Activated T-cell treated with anti-CD3 and anti-CD28 coated beads for 48 hours (primary cell): ENCODE measurements at places on chromosomes 1 and 21.

- no peak for DNase-seq
These were observed 13.7 kb downstream of the PI4KB start for GRCh38 chr1:151313501-151313900.

GRCh38 chr1:109438798-109439297 lies 12.6 kb upstream of the PSMA5 start:
- no peak for DNase-seq

- DNase-seq: no peak
These were observed 159.8 kb upstream of the ZRANB2 start for GRCh38 chr1:71240656-71241055.

GRCh38 chr1:218351391-218352074 lies 6.4 kb downstream of the TGFB2 start:
- DNase-seq: no peak

DNA sequence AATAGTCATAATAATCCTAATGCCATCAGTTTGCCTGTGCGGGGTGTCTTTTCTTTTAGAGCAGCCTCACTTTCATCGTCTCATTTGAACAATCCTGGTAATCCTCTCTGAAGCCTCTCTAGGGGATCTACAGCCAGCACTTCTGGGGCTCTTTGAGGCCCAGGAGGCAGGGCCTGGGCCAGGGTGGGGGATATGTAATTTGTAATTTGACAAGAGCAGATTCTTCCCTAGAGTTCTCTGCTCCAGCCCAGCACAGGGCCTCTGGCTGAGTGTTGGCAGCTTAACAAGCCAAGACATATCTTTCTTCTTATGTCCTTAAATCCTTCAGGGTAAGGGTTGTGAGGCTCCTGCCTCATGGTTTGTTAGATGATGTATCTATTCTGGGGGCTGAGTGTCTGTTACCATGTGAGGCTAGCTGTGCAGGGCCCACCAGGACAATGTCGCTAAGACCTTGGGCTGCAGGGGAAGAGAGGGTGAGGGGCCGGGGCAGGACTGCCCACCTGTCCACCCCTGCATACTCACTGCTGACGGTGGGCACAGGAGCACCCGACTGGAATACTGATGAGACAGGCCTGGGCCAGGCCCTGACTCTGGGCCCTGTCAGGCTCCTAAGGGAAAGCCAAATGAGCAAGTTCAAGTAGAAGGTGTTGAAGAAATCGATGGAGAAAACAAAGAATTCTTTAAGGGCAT lies 45.3 kb upstream of the PARP1 start:
- DNase-seq: no peak

- DNase-seq: no peak
These were observed 18.2 kb downstream of the EPHB2 start for GRCh38 chr1:22728751-22729399.

GRCh38 chr1:155086856-155087535 lies 8.4 kb downstream of the EFNA3 start:
- DNase-seq: no peak

GRCh38 chr1:26067432-26067911 lies at the start of gene TRIM63:
TRIM63 (minus strand) TSS chr1:26067630; CDS start chr1:26067494, 136 bp downstream.
- no peak for DNase-seq

DNA sequence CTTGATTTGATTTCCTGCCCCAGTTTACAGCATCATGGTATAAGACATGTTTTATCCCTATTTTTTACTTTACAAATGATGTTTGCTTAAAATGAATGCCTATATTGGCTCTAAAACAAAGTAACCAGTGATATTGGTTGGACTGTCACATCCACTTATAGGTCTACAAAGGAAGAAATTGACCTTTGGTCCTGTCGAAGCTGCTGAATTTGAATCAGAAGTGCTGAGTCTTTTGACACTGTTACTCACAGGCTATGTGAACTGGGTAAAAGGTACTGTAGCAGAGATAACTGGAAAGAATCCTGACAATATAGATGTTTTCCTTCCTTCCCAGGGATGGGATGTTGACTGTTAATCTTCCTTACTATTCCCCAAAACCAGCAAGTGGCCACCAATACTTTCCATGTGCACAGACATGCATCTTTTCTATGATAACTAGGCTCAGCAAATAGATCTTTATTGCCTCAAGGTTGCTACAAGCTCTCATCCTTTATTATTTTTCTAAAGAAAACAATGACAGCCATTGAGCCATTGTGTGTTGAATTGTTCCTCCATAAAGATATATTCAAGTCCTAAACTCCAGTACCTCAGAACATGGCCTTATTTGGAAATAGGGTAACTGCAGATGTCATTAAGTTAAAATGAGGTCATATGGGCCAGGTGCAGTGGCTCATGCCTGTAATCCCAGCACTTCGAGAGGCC lies 175.9 kb upstream of the NR5A2 start:
- no peak for DNase-seq

GRCh38 chr1:154765970-154766369 lies 104.1 kb downstream of the KCNN3 start:
- DNase-seq: no peak

- DNase-seq: no peak
These were observed 124.8 kb downstream of the GALNT2 start for GRCh38 chr1:230191855-230192254.

- no peak for DNase-seq
These were observed 36.0 kb downstream of the ZBTB18 start for GRCh38 chr1:244087021-244087560.

GRCh38 chr1:81052162-81052561 lies 748.6 kb upstream of the ADGRL2 start:
- no peak for DNase-seq

DNA sequence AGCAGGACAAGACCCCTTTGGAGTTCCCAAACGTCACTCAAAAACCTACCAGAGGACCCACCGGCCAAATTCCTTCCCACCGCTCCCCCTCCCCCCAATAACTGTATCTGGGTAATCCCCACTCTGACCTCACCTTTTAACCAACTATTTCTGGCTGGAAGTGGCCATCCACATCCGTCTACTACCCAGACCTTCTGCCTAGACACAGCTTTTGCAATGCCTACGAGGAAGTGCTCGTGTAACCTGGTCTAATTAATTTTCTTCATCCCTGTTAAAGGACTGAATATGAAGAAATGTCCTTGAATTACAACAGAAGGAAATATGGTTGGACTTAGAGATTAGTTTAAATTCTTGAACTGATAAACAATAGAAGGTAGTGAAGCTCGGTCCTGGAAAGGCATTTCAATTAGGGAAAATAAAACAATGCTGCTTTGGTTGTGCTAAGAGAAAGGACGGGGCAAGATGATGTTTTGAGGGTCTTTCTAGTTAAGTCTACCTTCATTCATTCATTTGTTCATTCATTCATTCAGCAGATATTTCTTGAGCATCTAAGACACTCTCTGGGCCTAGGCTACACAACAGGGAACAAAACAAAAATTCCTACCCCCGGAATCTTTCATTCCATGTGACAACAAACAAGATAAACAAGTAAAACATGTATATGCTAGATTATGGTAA lies 18.8 kb downstream of the AVPR1B start:
- no peak for DNase-seq

GRCh38 chr1:229953736-229954326 lies 113.2 kb upstream of the GALNT2 start:
- no peak for DNase-seq

DNA sequence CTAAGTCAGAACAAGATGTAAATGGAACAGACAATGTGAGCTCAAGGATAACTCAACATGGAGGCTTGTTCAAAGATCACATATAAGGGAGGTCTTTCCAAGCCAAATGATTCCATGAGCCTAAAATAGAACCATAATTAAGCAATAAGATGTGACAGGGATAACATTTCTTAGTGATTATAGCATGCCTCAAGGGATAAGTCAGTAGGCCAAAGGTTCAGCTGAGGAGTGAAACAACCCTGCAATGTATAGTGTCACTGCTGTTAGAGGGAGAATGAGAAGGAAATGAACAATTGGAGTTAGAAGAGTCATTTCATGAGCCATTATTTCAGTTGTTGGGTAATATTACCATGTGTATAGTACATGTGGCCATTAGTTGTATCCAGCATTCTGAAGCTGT lies 25.0 kb downstream of the GORAB start:
- no peak for DNase-seq

DNA sequence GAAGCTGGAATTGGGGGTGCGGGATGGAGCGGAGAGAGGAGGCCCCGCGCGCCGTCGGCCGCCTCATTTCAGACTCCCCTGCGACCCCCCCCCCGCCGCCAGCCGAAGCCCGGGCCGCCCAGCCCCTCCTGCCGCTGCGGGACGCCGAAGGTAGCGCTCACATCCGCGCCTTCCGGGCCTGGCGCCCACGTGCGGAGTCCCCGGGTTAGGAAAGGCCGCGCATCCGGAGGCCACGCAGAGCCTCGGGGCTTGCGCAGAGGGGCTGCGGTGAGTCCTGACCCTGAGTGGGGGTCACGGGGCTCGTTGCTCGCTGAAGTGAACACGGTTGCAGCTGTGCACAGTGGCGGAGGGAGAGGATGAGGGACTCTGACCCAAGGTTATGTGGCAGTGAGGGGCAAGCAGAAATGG lies 552 bp upstream of the ZNF496 start:
- peak; percentile 59 for DNase-seq

GRCh38 chr1:170318736-170319135 lies 173.0 kb downstream of the NTMT2 start:
- no peak for DNase-seq

- DNase-seq: no peak
These were observed 49.7 kb upstream of the TSNAX start for GRCh38 chr1:231478811-231479210.

- no peak for DNase-seq
These were observed 6.4 kb downstream of the SELENON start for GRCh38 chr1:25806418-25806817.

- no peak for DNase-seq
These were observed 14.3 kb downstream of the RCC1 start for GRCh38 chr1:28519946-28520725.

DNA sequence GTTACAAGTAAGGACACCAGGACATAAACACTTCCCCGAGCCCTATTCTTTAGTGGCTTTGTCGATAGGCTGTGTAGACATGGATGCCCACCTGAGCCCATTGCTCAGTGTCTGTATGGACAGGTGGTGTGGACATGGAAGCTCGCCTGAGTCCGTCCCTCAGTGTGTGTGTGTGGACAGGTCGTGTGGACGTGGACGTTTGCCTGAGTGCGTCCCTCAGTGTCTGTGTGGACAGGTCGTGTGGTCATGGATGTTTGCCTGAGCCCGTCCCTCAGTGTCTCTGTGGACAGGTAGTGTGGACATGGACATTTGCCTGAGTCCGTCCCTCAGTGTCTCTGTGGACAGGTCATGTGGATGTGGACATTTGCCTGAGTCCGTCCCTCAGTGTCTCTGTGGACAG lies 38.7 kb upstream of the COL6A2 start:
- no peak for DNase-seq

DNA sequence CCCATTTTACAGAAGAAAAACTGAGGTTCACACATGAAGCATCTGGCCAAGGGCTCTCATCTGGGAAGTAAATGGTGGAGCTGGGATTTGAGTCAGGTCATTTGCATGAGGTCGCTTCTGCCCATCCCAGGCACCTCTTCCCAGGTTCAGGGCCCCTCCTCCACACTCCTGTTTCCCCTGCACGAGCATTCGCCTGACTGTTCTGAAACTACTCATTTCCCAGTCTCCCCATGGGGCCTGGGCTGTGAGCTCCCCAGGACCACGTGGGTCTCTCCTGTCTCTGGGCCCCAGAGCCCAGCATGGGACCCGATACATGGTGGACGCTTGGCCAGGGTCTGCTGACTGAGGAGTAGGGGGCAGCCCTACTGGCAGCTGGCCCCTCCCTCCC lies 360.8 kb downstream of the MATN1 start:
- DNase-seq: no peak

DNA sequence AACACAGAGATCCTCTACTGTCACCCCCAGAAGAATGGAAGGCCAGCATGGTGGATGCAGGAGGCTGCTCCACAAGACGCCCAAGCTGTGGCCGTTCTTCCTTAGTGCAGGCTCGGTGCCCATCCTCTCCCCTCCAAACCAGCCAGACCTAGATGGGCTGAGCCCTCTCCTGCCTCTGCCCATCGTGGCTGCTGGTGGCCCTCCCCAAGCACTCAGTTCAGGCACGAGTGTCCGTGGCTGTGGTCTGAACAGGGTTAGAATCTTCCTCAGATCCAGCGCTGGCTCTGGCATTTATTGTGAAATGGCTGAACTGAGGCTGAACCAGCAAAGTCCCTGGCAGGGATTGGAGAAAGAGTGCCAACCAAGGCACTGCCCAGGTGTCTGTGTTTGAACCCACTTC lies 59.5 kb downstream of the TRIM11 start:
- no peak for DNase-seq

DNA sequence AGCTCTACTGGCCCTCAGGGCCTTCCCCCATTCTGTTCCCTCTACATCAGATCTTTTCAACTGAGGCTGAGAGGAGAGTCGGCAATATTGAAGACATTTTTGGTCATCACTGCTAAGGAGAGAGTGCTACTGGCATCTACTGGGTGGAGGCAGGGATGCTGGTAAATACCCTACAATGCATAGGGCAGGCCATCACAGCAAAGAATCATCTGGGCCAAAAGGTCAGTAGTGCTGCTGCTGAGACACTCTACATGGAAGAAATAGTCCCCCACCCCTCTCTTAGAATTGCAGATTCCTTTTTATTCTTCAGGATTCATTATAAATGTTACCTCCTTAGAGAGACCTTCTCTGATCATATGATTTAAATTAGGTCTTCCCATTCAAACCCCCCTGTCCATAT lies 94.3 kb downstream of the JAK1 start:
- no peak for DNase-seq

DNA sequence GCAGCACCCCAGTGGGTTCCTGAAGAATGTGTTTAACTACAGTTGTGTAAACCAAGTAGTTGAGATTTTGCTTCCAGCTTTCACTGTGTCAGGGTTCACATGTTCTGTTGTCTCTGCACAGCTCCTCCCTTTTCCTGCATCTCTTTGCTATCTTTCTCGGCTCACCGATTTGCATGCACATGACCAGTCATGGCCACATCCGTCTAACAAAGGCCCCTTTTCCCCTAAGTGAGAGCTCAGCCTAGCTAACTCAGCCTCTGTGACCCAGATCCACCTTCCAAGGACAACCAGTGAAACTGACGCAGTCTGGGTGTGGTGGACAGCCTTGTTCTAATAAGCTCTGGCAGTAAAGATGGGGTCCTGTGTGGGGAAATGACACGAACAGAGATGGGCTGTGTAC lies 101.1 kb downstream of the ZP4 start:
- DNase-seq: no peak

- DNase-seq: peak; percentile 44
These were observed 7.7 kb upstream of the GPATCH4 start for GRCh38 chr1:156608981-156609380.

- DNase-seq: no peak
These were observed 8.1 kb downstream of the FMN2 start for GRCh38 chr1:240099748-240100147.
